NCI-H510A treated with DMSO at 0.1 percent for 48 hours (cell line): ENCODE measurements at places on chromosomes 6 and 20.
A peak's percentile ranks its signal among the peaks of the same experiment; 100 is the strongest.

- DNase-seq: no peak
These were observed 410.0 kb upstream of the SULF2 start for GRCh38 chr20:48195121-48195870.

DNA sequence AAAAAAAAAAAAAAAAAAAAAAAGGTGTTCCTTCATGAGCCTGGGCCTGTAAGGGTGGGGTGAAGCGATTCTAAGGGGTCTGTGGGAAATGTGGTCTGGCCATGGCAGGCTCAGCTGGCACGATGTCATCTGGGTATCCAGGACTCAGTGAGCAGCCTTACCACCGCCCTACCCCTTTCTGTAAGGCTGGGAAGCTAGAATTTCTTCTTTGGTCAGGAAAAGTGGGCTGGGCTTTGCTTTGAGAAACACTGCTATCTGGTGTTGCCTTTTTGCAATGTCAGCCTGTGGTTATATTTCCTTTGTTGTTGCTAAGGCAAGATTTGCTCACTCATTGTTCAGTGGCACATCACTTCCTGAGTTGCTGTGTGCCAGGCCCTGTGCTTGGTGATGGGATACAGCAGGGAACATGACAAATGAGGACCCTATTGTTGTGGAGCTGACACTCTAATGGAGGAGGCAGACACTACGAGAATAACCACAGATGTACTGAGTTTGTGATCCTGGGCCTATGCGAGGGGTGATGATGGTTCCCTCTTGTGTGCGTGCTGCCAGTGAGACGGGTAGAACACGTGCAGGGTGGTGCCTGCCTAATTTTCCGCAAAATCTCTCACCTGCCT is 45.9 kb upstream of the ZNFX1 start:
- DNase-seq: peak; percentile 47

DNA sequence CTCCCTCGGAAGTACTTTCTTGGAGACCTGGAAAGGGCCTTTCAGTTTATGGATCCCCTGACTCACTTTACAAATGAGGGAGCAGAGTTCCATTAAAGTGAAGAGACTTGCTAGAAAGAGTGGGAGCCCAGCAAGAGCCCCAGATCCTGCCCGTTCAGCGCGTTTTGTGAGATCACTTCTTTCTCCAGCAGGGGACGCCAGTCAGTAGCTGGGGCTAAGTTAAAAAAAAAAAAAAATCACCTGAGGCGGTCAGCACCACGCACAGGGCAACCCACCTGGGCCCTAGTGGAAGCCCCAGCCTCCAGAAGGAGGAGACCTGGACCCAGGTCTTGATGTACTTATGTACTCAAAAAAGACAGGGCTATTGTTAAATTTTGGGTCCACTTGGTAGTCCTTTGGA is 274.5 kb upstream of the RNF24 start:
- no peak for DNase-seq

- DNase-seq: peak; percentile 89
These were observed 35.2 kb downstream of the NDUFAF5 start for GRCh38 chr20:13819885-13820645.

DNA sequence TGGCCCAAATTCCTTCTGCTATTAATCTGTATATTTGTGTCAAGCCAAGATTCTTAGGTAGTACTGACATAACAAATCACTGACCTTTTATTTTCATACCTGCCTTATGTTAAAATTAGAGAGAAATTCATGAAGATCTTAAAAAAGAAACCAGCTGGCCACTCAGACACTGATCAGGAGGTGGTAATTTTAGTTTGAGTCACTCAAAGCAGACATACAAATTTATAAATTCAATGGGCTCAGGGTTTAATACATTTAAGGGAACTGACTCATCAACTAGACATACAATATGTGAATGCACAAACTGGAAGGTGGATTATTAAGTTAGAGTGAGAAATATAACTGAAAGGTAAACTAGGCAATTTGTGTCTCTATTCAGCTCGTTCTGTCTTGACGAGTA is 711.9 kb upstream of the EYS start:
- no peak for DNase-seq

- peak; percentile 1 for DNase-seq
These were observed 87.5 kb downstream of the MEI4 start for GRCh38 chr6:77740380-77740779.

GRCh38 chr20:62970307-62971210 is 18.1 kb downstream of the SLC17A9 start:
- DNase-seq: no peak

DNA sequence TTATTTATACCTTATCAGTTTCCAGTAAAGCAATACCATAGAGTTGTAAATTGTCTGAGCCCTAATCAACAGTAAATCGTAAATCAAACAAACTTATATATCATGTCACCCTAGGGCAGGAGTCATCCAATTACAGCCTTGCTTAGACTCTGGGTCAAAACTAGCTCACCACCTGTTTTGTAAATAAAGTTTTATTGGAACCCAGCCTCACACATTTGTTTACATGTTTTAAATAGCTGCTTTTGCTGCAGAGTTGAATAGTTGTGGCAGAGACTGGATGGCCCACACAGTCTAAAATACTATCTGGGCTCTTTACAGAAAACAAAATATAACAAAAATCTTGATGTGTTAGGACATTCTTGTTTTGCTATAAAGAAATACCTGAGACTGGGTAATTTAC is 94.4 kb downstream of the MKKS start:
- DNase-seq: no peak

DNA sequence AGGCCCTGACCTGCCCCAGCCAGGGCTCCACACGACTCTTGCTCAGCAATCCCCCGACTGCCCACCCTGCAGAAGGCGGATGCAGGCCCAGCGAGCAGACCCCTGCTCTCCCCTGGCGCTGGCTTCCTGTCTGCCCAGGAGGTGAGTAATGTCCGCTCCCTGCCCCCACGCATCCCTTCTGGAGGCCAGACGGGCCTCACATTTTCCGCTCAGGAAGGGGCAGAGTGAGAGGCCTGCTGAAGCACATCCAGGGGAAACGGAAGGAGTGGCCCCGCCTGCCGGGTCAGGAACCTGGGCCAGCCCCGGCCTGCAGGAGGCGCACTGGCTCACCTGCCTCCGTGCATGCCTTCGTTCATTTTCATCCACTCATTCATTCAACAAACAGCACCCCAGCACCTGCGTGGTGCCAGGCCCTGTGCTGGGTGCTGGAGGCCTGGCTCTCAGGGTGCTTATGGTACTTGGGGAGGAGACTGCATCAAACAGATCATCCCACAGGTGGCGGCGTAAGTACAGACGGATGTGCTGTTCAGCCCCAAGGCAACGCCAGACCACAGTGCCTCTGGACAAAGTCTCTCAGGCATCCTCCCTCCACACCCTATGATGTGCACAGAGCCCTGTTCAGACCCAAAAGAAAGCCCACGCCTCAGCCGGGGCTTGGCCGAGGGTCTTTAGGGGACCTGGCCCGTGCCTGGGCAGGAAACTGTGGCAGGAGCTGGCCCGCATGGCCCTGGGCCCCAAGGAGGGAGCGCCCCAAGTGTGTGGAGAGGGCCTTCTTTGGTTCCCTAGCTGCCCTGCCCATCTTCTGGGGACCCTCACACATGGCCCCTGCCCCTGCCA is 112.1 kb downstream of the ASXL1 start:
- no peak for DNase-seq

DNA sequence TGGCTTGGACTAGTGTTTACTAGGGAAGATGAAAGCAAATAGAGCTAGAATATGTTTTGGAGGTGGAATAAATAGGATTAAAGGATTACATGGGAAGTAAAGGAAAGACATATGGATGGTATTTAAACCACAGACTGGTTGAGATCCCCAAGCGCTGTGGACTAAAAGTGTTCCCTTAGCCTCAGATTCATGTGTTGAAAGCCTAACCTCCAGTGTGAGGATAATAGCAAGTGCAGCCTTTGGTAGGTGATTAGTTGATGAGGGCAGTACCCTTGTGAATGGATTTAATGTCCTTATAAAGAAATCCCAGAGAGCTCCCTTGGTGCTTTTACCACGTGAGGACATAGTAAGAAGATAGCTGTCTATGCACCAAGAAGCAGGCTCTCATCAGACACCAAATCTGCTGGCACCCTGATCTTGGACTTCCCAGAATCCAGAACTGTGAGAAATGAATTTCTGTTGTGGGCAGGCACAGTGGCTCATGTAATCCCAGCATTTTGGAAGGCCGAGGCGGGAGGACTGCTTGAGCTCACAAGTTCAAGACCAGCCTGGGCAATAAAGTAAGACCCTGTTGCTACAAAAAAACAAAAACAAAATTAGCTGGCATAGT is 57.3 kb upstream of the MCM9 start:
- no peak for DNase-seq

DNA sequence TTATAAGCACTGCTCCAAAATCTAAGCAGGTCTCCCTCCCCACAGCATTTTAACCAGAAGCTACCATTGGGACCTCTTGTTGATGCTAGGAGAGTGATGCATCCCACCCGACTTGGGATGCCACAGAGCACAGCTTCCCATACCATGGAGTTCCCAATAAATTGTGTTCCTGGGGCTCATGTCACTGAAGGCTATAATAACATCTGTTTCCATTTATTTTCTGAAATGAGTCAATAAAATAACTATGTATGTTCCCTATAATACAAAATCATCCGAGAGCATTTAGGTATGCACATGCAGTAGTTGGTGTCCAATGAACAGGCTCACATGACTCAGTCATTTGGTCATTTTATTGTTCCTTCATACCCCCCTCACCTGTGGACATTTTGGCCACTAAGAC is 204.2 kb downstream of the TBC1D7 start:
- no peak for DNase-seq

- no peak for DNase-seq
These were observed 56.9 kb downstream of the LY86 start for GRCh38 chr6:6645261-6645917.

DNA sequence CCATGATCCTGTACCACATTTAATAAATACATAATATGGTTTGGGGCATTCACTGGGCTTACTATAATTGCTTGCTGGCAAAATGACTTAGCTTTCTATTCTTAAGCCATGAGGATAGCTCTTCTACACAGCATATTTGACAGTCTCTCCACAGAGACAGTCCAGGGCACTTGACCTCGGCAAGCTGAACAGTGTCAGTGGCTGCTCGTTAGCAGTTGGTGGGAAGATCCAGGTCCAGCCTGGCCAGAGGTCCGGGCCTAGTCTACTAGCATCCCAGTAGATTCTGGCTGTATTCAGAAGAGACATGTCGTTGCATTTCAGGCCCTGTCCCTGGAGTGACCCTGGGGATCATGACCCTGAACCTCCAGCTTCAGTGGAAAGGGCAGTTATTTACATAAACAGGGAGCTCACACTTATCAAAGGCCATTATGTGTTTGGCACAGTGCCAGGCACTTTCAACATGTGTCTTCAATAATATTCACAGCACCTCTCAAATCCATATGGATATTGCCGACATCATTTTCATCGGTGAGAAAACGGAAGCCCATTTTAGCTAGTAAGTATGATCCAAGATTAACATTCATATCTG is 139.0 kb downstream of the IMPG1 start:
- no peak for DNase-seq

DNA sequence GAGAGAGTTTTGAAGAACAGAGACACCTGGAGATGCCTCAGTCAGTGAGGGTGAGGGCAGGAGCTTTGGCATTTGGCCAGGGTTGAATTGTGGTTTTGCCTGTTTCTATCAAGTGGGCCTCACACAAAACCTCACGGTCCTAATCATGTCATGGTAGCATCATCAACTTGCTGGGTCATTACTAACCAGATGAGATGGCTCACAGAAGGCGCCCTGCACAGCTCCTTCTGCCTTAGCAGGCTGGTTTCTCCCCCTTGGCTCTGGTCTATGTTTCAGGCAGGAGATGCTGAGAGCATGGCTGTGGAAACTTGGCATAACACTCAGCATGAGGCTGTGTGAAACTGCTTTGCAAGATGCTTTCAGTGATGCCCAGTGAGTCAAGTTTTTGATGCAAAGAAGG is 99.3 kb downstream of the LRRC1 start:
- DNase-seq: peak; percentile 98

DNA sequence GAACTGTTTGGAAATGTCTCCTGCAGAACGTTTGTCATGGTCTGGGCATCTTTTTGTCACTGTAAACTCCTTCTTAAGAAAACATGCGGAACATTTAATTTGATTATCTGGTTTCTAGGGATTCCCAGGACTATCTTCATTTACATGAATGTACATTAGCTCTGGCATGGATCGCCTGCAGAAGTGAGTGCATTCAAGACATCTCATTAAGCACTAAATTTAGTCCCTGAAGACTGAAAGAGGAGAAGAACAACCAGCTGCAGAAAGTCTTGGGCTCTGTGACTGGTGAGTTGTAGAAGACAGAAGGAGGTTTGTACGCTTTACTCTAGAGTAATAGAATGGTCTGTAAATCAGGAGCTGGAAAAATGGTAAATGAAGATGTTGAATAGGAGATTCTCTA is 540.7 kb downstream of the BCKDHB start:
- no peak for DNase-seq

- DNase-seq: no peak
These were observed 89.7 kb downstream of the SYNJ2 start for GRCh38 chr6:158071121-158072082.

DNA sequence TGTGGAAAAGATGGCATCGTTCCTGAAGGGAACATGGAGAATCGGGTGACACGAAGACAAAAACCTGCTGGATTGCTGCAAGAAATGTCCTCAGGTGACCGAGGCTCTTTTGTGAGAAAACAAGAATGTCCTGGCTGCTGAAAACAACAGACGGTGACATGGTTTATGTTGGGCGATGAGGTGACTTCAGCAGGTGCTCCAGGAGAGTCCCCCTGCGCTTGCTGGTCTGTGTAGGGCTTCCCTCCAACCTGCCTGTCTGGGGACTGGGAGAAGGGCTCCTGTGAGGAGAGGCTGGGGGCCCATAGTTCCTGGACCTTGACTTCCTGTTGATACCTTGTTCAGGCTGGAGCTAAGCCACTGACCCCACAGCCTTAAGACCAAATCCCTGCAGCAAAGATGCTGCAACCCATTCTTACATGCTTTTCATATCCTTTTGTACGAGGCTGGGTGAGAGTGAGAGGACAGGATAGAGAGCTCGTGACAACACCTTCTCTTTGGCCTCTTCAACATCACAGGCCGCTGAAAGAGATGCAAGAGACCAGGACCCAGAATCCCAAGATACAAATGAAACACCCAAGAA is 134.8 kb downstream of the CD83 start:
- DNase-seq: no peak

DNA sequence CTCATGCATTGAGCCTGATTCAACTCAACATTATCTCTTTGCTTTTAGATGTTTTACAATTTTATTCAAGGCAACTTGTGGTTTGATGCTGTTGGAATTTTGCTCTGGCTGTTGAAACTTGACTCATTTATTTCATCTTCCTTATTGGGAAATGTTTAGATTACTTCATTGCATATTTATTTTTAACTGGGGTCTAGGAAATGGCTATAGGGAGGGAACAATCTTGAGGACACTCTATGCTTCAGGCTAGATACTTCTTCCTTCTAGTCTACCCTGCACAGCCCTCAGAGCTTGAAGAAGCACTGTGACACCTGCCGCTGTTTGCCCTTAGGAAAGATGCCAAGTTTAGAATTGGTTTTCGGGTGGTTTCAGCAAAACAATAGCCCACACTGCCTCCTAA is 183.4 kb downstream of the ADGRG6 start:
- DNase-seq: no peak

- no peak for DNase-seq
These were observed 1099.1 kb upstream of the ADGRB3 start for GRCh38 chr6:67535946-67536345.
